Left hindlimb (tissue), 1 donor: ENCODE measurements at places on chromosomes 2 and 18.
A peak's percentile ranks its signal among the peaks of the same experiment; 100 is the strongest.

GRCh38 chr2:207161247-207162123, 4.3 kb downstream of the KLF7 start:
- no peak for DNase-seq

GRCh38 chr2:172623249-172623965, 67.5 kb downstream of the PDK1 start:
- DNase-seq = no peak

DNA sequence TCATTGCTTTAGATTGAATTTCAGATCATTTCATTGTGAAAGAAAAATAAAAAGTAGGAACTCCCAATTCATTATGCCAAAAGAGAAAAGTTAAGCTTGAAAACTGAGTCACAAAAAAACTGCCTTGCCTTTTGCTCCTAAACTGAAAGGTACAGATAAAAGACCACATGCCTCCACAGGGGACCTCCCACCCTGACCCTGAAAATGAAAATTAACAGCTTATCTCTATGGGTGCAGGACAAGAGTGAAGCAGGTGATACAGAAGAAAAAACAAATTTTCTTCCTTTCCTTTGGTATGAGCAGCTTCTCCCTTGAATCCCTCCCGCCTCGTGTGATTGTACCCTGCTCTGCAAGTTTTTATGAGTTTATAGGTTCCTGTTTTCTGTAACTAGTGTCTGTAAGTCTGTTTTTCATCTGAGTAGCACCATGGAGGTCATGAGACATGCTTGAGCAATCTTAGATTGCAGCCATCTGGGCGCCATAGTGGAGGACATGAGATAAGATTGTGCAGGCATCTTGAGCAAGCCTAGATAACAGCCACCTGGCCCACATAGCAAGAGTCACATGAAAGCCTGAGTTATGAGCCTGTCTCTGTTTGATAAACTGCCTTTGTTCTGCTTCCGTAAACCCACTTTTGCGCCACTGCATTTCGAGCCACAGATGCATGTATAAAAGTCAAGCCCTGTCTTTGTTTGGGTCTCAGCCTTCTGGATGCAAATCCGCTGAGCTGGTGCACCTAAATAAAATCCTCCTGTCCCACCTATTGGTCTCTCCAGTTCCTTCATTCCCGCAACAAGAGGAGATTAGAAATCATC, 56.2 kb upstream of the DYNC1I2 start:
- no peak for DNase-seq

- no peak for DNase-seq
These were observed 144.1 kb downstream of the CDC42EP3 start for GRCh38 chr2:37527361-37527760.

DNA sequence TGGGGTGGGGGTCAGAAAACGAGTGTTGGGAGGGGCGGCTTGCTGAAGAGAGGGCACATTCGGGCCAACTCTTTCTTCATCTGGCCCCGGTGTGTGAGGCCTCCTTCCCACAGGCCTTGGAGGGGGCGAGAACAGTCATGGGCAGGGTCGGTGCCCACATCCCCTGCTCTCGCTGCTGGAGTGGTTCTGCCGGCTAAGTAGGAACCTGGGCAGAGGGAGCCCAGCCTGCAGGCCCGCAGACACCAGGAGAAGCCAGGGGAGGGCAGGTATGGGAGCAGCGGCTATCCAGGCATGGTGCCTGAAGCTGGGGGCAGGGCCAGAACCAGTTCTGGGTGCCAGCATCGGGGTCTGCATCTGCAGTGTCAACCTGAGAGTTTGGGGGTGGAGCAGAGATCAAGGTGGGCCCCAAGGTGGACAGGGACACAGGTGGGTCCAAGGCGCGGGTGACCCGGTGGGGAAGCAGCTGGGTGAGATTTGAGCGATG, 46.6 kb upstream of the HPCAL1 start:
- peak; percentile 19 for DNase-seq

- no peak for DNase-seq
These were observed 41.7 kb upstream of the MALL start for GRCh38 chr2:110157153-110157793.

DNA sequence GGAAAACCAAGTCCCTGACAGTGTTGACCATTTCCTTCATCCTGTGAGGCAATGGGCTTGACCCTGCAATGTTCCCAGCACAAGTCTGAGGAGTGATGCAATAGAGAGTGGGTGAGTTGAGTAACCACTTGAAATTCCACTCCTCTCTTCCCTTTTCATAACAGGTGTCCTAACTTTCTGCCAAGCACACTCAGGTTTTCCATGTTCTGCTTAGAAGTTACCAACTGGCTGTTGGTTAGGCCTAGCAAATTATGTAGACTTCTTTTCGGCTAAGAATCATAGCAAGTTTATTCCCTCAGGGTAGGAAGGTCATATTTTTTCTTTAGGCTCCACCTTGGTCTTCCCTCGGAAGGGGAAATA, 11.5 kb downstream of the GNLY start:
- no peak for DNase-seq

GRCh38 chr2:233714121-233714520, 1.4 kb downstream of the UGT1A5 start:
- no peak for DNase-seq

DNA sequence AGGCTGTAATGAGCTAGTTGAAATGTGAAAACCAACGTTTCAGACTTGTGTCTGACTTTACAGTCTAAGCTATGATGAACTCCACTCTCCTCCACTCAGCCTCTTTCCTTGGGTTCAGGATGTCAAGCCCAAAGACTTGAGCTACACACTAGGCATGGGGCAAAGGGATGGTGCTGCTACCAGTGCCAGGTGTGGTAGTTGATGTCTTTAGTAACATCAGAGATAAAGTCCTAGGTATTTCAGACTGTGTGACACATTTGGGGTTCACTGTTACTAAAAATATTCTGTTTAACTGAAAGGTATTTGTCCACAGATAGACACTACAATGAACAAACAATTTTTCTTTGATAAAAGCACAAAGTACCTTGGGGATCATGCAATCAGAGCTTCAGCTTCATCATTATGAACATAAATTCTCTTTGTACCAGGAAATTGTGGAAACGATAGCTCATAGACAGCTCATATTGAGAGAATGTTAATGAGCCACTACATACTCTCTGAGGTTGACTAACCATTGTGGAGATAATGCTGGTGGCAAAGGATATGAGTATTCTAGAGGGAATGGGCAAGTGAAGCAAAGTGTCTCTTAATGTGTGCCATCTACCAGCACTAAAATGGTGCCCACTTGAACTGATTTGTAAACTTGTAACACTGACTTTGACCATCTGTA, 253.7 kb upstream of the THUMPD2 start:
- DNase-seq = no peak

GRCh38 chr2:73638429-73638828, 3.8 kb downstream of the NAT8 start:
- DNase-seq = no peak

DNA sequence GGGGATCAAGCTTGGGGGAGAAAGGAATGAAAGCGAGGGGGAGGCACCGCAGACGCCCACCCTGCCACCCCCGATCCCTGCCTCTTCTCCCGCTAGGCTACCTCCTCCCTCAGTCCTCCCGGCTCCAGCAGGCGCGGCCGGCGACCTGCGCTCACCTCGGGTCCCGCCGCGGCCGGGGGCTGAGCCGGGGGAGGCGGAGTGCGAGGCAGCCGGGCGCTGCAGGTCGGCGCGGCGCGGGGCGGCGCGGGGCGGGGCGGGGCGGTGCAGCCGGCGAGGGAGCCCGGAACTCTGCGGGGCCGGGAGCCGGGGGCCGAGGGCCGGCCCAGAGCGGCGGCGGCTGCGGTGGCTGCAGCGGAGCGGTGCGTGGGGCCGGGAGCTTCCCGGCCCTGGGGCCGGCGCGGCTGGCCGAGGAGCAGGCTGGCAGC, 477 bp downstream of the ACVR1 start:
- DNase-seq = no peak

DNA sequence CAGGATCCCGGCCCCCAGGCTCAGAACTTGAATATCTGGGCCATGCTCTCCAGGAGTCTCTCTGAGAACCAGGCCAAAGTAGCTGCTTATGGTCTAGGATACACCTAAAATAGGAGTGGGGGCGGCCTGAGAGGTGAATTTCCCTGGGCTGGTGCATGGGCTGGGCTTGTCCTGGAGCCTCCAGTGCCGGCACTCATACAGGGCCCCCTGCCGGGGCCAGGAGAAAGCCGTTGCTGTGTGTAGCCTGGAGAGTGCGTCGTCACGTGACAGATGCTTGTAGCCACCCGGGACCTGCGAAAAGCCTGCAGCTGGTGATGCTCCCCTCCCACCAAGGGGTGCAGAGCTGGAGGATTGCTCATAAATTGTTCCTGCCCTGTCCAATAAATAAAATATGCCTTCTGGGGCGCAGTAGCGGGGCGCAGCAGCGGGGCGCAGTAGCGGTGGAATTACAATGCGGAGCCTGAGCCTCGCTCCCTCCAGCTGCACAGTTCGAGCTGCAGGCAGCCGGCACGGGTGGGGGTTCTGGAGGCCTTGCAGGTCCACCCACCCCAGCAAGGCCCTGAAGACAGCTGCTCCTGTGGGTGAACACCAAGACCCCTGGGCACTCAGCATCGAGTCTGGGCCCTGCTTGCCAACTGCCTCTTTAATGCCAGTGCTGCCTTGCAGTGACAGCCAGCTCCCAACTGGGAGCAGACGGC, 289.9 kb downstream of the NDUFA10 start:
- DNase-seq = peak; percentile 65

DNA sequence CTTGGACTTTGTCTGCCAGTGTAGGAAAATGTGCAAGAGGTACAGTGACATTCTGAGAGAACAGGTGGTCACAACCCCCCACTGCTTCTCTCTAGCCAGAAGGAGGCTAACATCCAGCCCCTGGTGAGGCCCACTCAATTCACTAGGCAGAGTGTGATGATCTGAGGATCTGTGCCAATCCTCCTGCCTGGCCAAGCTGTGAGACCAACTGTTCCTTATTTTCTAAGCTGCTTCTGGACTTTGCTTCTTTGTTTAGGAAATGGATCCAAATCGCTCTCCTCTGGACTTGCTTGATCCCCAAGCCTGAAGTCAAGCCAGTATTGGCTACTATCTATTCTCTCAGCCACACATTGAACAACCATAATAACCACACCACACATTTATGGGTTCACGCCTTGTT, 202.8 kb downstream of the PIK3C3 start:
- no peak for DNase-seq

DNA sequence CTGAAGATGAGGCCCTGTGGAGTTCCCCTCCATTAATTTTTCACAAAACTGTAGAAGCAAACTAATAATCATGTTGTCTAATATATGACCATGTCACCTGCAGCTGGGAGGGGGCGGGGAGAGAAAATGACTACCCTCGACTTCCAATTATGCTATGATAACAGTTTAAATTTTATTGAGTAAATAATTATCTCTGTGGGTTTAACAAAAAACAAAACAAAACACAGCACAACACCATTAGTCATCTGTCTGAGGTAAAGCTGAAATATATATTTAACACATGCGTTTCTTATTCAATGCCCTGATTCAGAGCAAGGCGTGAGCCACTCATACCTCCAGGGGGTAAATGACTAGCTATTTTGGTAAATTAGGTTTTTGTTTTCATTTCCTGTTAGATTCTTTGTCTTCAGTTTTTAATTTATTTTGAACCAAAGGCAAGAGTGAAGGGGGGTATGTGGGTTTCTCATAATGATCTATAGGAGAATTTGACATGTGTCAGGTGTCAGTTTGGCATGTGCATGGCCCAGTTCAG, 77.4 kb upstream of the ZCCHC2 start:
- no peak for DNase-seq

DNA sequence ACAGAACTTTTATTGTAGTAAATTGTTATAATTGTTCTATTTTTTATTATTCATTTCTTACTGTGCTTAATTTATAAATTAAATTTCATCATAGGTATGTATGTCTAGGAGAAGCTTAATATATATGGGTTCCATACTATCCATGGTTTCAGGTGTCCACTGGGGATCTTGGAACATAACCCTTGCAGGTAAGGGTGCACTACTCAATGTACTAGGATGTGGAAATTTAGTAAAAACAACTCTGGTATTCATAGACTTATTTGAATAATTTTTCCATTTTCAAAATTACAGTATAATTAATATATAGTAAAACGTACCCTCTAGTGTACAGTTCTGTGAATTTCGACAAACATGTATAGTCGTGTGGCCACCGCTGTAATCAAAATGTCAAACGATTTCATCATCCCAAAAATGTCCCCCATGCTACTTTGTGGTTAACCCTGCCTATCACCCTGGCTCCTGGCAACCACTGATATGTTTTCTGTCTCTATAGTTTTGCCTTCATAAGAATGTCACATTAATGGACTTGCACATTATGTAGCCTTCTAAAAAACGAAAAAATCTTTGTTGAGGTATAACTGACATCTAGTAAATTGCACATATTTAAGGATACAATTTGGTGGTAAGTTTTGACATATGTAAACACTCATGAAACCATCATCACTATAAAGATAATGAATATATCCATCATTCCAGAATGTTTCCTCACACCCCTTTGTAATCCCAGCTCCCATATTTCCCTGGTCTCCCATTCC, 45.7 kb downstream of the ARL5A start:
- DNase-seq = no peak

DNA sequence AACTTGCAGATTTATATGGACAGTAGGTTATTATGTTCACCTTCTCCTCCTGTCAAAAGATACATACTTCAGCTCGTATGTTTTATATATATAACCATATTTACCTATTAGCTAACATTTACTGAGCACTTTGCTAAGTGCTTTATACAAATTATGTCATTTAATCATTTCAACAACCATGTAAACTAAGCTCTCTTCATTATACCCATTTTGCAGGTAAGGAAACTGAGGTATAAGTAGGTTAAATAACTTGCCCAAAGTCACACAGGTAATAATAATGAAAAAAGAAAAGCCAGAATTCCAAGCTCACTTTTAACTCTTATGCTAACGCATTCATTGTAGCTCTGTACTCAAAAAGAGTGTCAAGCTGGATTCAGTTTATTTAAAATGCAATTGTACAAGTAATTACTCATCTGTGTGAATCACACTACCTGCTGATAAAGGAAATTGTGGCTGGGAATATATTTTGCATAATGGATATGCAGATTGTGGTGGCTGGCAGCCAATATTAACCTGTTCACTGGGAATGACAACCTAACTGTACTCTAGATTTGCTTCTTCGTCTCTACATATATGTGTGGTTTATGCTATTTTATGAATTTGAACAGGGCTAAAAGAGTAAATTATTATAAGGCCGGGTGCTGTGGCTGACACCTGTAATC, 20.6 kb downstream of the SLC16A14 start:
- DNase-seq = no peak

DNA sequence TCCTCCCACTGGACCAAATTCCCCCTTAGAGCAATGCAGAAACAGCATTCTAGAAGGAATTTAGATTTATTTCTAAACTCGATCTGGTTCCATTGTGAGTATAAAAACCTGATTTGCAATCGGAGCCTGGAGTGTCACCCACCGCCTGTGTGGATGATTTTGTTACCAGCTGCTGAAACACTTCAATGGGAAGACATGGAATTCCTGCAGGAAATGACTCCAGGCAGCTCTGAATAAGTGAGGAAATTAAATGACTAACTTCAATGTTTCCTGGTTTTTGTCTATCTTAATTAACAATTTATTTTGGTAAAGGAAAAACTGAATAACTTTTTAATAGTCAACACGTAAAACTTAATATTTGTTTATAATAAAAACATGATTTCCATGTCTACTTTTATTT, 19.3 kb downstream of the CTAGE1 start:
- DNase-seq = no peak

- no peak for DNase-seq
These were observed 110.4 kb downstream of the EIPR1 start for GRCh38 chr2:3266925-3267867.

- no peak for DNase-seq
These were observed 84.8 kb downstream of the VRK2 start for GRCh38 chr2:58131191-58132011.
